ENCODE measurements at places on chromosomes 16 and 17. TPM values are rescaled to one million over a fixed set of nuclear protein-coding genes. Genes with fewer than 3 reads are reported as not detected.

The SMPD3 gene
- not detected for total RNA-seq

The FAHD1 gene
- 29.5 TPM for total RNA-seq

The CCL17 gene
- total RNA-seq, result not detected

The MT1A gene
- total RNA-seq, result not detected

The KCNJ2 gene
- total RNA-seq, result not detected

The KRTAP9-2 gene
- not detected for total RNA-seq

The MYH11 gene
- total RNA-seq, result 1.9 TPM

The VMP1 gene
- 468 TPM for total RNA-seq

The SOST gene
- not detected for total RNA-seq

The LGALS9B gene
- total RNA-seq, result not detected

The IL17C gene
- total RNA-seq, result not detected

The MFSD6L gene
- total RNA-seq, result not detected

The NUPR1 gene
- total RNA-seq, result 124 TPM

The HS3ST3A1 gene
- total RNA-seq, result 7.5 TPM

The RGS9 gene
- total RNA-seq, result 4.0 TPM

The CNTROB gene
- total RNA-seq, result 30.2 TPM

The OR4D1 gene
- 0.11 TPM for total RNA-seq

The FN3K gene
- 25.2 TPM for total RNA-seq

The SMIM5 gene
- total RNA-seq, result 0.24 TPM

The CLEC18B gene
- total RNA-seq, result not detected

The SLC2A4 gene
- 0.63 TPM for total RNA-seq

The DDX52 gene
- 46.4 TPM for total RNA-seq

The ATP2A3 gene
- total RNA-seq, result not detected

The TBX6 gene
- total RNA-seq, result 0.75 TPM

The FOXL1 gene
- 9.3 TPM for total RNA-seq

The DNAAF1 gene
- total RNA-seq, result not detected

The KARS1 gene
- total RNA-seq, result 104 TPM

The RPL13 gene
- total RNA-seq, result 1,785 TPM

The KIF18B gene
- total RNA-seq, result 5.6 TPM

The ITGAD gene
- not detected for total RNA-seq

The CAMTA2 gene
- total RNA-seq, result 83.5 TPM

The EPN2 gene
- 54.7 TPM for total RNA-seq

The ALDH3A2 gene
- total RNA-seq, result 87.5 TPM

The GGT6 gene
- not detected for total RNA-seq

The SLC52A1 gene
- total RNA-seq, result not detected

The FA2H gene
- not detected for total RNA-seq

The ADAMTS18 gene
- total RNA-seq, result not detected

The C1QL1 gene
- total RNA-seq, result 1.4 TPM

The TBC1D26 gene
- total RNA-seq, result 0.78 TPM

The SYNGR3 gene
- total RNA-seq, result 0.91 TPM

The IRF8 gene
- not detected for total RNA-seq

The LITAFD gene
- total RNA-seq, result not detected

The NUTF2 gene
- 121 TPM for total RNA-seq

The TSNAXIP1 gene
- total RNA-seq, result 4.1 TPM

The KRT32 gene
- total RNA-seq, result not detected

The UTS2R gene
- total RNA-seq, result not detected

The TCAP gene
- total RNA-seq, result 1.3 TPM

The PPL gene
- 9.7 TPM for total RNA-seq

The CCDC200 gene
- not detected for total RNA-seq

The AXIN2 gene
- total RNA-seq, result 16.6 TPM

The FZD2 gene
- 203 TPM for total RNA-seq

The TMEM95 gene
- not detected for total RNA-seq

The ZG16 gene
- total RNA-seq, result not detected

The MRPS34 gene
- 70.9 TPM for total RNA-seq

The TRIM47 gene
- 40.2 TPM for total RNA-seq

The PPY gene
- total RNA-seq, result not detected

The DLX3 gene
- not detected for total RNA-seq

The UBE2O gene
- total RNA-seq, result 30.7 TPM

Data from osteocyte (in vitro differentiated cells).